ENCODE measurements at places on chromosomes 2 and 18. TPM values are rescaled to one million over a fixed set of nuclear protein-coding genes. Genes with fewer than 3 reads are reported as not detected.

DNA sequence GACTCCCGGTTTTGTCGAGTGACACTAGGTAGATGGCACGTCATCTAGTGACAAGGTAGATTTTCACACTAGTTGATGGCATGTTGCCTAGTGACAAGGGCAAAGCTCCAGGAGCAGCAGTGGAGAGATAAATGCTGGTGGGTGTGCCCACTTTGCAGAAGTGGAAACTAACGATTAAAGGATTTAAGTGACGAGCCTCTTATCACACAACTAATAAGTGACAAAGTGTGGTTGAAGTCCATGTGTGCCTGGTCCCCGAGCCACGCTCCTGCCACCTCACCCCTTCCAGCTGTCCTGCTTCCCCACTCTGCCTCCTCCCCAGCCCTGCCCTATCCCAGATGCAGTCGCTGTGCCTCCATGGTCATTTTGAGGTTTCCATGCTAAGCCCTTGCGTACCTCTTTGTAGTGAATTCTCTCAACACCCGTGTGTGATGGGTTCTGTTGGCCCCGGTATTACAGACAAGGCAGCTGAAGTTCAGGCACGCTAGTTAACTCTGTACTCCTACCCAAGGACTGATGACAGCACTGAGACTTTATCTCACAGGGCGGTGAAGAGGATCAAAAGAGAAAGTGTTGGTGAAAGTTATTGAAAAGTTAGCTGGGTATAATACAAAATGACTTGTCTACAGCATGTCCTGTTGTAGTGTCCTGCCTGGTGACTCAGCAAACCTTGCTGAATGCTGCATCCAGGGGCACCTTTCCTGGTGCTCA, 113.4 kb upstream of the GLI2 start:
- DNase-seq: no peak

DNA sequence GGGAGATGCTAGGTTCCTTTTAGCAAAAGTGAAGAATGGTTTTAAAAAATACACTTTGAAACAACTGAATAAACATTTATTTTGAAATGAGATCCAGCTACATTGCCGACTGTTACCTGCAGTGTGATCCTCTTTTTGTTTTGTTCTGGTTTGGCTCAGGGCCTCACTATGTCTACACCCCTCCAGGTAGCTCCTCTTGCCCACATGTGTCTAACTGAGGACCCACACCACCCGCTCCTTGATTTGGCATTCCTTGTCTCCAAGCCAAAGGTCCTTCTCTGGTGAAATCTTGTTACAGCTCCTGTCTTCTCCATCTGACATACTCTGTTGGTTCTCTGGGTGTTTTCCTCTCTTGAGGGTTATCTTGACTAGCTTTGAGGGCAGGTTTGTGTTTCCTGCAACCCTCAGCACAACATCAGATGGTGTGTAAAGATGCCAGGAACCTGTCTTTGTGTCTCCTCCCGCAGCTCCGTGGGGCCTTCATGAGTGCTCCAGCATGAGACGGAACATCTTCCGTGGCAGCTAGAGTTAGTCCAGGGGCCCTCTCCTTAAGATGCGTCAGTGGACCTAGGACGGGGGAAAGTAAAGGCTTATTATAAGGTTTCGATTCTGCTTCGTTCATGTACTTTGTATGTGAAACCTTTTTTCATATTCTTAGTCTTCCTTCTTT, 32.1 kb downstream of the MAP4K4 start:
- DNase-seq: no peak

- DNase-seq: no peak
Measured at GRCh38 chr2:240959941-240960308, 38.5 kb upstream of the SNED1 start.

Gene TRAPPC12
- 110 TPM for total RNA-seq

Gene LAMA1
- not detected for total RNA-seq

DNA sequence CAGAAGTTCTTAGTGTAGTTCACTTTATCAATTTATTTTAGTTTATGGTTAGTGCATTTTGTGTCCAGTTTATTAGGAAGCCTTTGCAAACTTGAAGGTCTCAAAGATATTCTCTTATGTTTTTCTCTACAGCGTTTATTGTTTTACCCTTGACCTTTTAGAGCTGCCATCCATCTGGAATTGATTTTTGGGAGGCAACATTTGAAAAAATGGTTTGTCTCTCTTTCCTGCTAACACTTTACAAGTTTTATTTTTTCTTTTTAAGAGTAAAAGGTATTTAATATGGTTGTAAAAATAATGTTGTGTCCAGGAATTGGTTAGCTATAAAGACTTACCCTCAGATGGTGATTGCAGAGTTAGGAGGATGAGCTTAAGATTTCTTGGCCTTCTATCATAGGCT, 14.0 kb downstream of the GORASP2 start:
- DNase-seq: no peak

GRCh38 chr2:9003616-9004337, at the start of gene MBOAT2:
TSS of gene MBOAT2 (minus strand) at chr2:9003684. CDS start at chr2:9003614, 70 bp downstream.
- DNase-seq: peak; percentile 93

GRCh38 chr18:80225685-80226084, 21.6 kb downstream of the PARD6G start:
- no peak for DNase-seq

Gene SNTG2
- 2.4 TPM for total RNA-seq
